NCI-H2029 (cell line): ENCODE measurements at places on chromosomes 2 and 18.

DNA sequence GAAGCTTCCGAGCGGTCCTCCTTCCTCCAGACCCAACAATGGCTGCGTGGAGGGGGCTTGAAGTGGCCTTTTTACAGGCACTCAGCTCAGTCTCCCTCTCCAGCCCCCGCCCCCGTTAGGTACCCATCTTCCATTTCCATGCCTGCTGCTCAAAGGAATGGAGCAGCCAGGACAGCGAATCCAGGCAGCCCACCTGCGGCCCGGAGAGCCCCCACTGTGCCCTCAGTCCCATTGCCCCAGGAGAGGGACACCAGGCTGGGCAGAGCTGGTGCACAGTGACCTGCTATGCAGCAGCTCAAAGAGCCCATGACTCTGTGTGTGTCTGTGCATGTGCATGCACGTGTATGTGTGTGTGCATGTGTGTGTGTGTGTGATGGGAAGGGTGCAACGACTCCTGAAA, 10.6 kb upstream of the POMC start:
- DNase-seq, result no peak

DNA sequence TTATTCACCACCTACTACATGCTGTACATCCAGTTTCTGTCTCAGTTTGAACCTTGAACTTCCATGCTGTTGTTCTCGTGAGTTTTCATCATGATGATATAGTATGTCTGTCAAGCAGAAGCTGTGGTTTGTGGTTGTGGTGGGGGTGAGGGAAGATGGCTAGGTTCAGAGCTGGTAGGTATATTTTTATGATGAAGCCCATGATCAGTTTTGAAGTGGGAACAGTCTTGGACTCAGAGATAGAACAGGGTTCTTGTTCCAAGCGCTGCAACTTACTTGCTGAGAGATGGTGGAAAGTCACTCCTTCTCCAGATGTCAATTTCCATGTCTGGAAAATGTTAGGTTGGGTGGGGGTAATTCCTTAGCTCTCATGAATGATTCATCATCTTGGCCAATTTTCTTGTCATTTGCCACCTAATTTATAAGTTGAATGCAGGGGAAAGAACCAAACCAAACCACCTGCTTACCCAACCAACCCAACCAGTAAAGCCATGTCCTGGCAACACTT, 21.6 kb downstream of the PMAIP1 start:
- no peak for DNase-seq

- no peak for DNase-seq
These were observed 304.7 kb downstream of the PTPRM start for GRCh38 chr18:7871560-7872456.

DNA sequence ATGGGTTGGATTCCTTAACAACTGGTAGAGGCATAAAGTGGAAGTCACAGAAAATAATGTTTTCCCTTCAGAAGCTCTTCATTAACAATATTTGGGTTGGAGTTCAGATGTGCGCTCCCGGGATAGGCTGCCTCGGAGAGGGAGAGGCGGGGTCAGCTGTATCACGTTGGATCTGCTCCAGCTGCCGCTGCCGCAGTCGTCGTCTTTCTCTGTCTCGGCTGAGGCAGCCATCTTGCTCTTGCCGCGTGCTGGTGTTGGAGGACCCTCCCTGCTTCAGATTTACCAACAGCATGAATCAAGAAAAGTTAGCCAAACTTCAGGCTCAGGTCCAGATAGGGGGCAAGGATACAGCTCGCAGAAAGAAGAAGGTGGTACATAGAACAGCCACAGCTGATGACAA, 35.1 kb downstream of the TANC1 start:
- no peak for DNase-seq

- DNase-seq, result no peak
These were observed 230.2 kb downstream of the ZNF516 start for GRCh38 chr18:76264876-76265250.

DNA sequence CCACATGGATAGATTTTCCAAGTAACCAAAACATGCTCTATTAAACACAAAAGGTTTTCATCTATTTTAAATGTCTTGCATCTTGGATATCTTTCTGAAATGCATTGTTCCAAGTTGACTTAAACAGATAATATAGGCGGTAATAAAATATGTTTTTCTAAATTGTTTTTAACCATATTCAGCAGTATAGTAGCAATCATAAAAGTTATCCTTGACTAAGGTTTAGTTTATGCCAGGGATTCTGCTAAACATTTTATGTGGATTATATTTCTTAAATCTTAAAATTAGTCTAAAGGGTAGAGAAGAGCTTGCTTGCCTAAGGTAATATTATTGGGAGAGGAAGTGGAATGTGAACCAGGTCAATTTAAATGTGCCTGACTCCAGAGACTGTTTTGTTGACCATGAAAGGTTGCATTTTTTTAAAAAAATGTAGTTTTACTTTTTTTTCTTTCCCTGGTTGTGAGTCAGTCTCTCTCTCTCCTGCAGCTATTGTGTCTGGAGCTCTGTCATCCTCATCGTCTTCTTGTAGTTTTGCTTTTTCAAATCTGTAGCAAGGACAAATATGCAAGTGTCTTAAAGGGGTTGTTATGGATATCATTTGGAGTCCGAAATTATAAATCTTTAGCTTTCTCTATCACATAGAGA, 309.1 kb upstream of the COL3A1 start:
- DNase-seq, result no peak

DNA sequence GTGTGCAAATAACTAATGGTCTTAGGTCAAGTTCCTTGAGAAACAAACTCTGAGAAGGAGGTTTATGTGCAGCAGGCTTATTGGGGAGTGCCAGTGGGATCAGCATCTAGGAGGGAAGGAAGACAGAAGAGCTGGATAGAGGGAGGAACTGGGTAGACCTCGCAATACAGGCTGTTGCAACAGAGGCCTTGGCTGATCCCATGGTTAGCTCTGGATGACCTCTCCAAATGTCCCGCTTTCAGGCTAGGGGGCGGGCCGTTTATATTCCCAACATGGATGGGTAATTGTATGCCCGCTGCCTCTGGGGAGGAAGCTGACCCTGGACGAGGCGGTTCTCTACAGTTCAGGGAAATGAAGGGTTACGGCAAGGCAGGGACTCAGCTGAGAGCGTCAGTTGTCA, 14.7 kb upstream of the CAPN13 start:
- DNase-seq, result no peak

GRCh38 chr2:192087398-192087958, 107.3 kb downstream of the TMEFF2 start:
- peak; percentile 38 for DNase-seq

DNA sequence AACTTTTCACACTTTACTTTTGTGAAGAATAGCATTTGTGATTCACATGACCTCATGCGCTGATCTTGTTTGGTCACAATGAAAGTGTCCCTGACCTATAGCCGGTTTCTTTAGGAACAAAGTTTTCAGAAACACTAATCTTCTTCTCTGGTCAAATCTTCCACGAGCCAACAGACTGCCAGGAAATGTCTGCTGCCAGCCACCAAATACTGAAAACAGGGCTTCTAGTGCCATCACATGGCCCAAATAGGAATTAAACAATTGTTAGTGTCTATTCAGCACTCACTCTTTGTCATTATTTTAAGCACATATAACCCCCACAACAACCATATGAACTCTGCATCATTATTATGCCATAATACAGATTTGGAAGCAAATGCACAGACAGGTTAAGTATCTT, 286.5 kb upstream of the SYT4 start:
- peak; percentile 3 for DNase-seq

DNA sequence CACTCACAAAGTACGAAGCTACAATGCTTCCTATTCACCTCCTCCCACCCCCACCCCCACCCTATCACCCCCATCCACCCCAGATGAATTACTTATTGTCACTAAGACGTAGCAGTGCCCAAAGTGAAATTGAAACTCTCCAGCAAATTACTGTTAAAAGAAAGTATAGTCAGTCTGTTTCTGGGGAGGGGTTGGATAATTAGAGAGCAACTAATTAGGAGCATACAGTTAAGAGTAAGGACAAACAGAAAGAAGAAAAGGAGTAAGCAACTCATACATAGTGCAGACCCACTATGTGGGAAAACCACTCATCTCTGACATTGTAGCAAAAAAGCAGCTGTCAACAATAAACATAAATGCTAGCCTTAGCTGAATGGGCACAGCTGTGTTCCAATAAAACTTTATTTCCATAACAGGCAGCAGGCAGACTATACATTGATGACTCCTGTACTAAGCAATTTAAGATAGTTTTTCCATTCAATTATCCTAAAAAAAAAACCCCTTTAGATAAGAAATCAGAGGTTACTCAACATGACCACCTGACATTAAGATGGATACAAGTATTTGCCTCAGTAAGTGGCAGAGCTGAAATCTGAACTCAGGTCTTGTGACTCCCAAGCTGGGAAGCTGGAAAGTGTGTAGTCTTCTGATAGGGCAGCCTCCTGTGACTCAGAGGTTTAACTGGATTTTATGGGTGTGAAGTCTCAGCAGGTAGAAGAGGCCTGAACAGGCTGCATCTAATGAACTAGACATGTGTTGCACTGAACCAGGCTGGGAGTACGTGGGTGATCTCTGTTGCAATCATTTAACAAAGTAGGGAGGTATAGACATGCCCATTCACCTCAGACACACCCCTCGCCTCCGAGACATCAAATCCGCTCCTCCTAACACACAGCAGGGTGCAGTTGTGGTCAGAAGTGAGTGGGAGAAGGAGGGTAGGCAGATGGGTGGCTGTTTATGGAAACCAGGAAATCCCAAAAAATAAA, 171.8 kb upstream of the KLF7 start:
- no peak for DNase-seq

DNA sequence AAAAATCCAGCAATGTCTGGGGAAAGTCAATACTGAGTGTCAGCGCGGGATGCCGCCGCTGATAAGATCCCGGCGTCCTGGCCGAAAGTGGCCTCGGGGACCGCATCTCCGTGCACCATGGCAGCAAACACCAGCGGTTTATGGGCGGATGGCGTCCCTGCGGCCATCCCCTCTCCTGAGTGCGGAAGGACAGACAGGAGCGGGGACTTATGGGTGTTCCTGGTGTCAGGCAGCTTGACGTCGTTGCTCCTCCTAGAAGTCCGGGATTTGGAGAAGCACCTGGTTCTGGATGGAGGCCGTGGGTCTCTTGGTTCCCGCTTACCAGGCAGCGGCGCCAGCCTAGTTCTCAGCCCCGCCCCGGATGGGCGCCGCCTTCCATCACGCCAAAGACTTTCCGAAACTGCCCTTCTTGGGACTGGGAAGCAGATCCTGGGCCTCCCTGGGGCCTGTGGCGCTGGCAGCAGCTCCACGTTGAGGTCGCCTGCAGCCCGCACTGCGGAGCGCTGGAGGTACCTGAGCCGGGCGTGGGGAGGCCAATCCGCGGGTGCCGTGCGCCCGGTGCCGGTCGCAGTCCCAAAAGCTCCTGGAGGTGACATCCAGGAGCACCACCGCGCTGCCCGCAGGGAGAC, 119.1 kb downstream of the CCDC74A start:
- DNase-seq, result no peak

- DNase-seq, result no peak
These were observed 307.3 kb downstream of the ZNF521 start for GRCh38 chr18:25044694-25045093.

DNA sequence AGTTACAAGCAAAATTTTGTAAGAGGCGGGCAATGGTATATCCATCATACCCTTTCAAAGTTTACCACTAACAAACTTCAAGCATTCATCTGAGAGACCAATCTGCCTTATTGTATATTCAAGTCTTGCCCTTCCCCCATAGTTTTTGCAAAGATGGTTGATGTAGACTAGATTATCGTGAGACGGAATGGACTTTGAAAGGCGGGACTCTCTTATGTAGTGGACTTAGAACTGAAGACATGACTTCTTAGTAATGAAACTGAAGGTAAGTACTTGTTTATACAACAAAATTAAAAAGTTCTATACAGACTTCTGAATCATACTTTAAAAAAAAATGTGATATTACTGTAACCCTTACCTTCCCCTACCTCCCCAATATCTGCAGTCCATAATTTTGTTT, 10.4 kb downstream of the AP1S3 start:
- DNase-seq, result no peak

GRCh38 chr2:120564213-120565094, 171.2 kb upstream of the GLI2 start:
- no peak for DNase-seq

GRCh38 chr2:106257135-106257534, 63.0 kb upstream of the UXS1 start:
- no peak for DNase-seq

DNA sequence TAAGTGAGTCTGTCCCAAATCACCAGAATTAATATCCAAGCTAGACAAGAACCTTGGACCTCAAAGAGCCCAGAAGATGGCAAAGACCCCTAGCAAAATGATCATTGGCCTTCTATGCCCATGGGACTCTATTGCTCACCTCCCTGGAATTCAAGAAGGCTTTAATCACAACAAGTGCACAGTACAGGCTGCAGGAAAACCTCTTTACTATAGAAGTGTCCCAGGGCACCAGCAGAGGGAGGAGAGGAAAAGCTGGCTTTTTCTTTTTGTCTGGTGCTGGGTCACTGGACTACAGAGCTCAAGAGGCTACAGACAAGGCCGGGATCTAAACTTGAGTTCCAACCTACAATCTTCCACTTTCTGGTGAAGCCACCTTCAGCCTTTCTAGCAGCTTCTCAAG, 88.3 kb upstream of the PPP1CB start:
- DNase-seq, result no peak

GRCh38 chr2:15829985-15830384, 110.4 kb upstream of the MYCN start:
- DNase-seq, result no peak

GRCh38 chr2:134224005-134224404, 29.9 kb upstream of the MGAT5 start:
- DNase-seq, result no peak

DNA sequence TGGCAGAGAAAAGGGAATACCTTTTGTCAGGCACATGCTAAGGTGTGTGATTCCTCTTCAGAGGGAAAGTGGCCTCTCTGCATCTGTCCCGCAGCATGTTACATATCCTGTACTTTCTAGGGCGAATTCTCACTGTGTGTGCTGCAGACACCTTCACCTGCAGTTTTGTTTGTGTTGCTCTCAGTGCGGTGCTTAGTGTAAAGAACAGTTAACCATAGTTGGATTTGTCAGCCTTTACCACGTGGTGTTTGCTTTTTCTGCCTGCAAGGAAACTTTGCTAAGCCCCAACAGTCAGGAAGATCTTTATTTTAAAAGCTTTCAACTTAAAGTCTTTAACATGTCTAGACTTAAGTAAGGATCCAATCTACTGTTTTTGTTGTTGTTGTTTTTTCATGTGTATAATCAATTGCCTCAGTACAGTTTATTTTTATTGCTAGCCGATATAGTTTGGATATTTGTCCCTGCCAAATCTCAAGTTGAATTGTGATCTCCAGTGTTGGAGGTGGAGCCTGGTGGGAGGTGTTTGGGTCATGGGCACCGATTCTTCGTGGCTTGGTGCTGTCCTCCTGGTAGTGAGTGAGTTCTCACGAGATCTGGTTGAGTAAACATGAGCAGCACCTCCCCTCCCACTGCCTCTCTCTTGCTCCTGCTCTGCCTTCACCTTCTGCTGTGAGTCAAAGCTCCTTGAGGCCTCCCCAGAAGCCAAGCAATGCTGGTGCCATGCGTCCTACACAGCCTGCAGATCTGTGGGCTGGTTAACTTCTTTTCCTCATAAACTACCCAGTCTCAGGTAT, 90.6 kb downstream of the SNTG2 start:
- peak; percentile 34 for DNase-seq
